ENCODE measurements at places on chromosomes 2 and 18. TPM values are rescaled to one million over a fixed set of nuclear protein-coding genes. Genes with fewer than 3 reads are reported as not detected.

PARD3B gene
- 28.3 TPM for total RNA-seq

RAPGEF4 gene
- total RNA-seq, result 1.2 TPM

NEUROD1 gene
- 2.2 TPM for total RNA-seq

DNA sequence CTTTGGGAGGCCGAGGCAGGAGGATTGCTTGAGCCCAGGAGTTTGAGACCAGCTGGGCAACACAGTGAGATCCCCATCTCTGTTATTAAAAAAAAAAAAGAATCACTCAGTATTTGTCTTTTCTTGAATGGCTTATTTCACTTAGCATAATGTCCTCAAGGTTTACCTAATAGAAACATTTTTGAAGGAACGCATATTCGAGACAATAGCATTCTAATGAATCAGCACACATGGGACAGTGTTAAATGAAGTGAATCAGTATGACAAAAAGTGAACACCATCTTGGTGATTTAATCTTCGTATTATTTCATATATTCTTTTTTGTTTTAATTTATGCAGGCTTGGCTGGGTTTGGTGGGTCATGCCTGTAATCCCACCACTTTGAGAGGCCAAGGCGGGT lies 44.7 kb downstream of the WIPF1 start:
- no peak for DNase-seq

GRCh38 chr18:35278085-35278484 lies 11.9 kb downstream of the ZSCAN30 start:
- no peak for DNase-seq

- DNase-seq, result no peak
Observed at GRCh38 chr2:241138471-241138870, 10.8 kb downstream of the PASK start.

DNA sequence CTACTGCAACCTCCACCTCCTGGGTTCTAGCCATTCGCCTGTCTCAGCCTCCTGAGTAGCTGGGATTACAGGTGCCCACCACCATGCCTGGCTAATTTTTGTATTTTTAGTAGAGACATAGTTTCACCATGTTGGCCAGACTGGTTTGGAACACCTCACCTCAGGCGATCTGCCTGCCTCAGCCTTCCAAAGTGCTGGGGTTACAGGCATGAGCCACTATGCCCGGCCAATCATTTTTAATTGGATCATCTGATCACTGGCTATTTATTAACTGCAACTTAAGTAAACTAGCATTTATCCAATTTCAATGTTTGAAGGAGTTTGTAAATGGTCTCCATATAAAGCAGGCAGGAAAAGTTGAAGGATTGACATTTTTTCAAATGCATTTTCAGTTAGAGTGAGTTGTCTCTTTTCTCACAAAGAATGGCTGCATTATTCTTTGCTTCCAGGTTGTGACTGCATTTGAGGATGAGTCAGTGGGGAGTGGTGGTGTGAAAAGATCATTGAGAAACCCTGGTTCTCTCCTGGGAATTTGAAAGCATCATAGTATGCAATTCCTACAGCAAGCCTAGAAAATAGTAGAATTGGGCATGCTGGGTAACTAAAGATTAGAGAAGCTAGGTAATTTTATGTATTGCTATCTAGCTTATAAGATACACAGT lies 431.1 kb upstream of the ZEB2 start:
- DNase-seq, result no peak

DNA sequence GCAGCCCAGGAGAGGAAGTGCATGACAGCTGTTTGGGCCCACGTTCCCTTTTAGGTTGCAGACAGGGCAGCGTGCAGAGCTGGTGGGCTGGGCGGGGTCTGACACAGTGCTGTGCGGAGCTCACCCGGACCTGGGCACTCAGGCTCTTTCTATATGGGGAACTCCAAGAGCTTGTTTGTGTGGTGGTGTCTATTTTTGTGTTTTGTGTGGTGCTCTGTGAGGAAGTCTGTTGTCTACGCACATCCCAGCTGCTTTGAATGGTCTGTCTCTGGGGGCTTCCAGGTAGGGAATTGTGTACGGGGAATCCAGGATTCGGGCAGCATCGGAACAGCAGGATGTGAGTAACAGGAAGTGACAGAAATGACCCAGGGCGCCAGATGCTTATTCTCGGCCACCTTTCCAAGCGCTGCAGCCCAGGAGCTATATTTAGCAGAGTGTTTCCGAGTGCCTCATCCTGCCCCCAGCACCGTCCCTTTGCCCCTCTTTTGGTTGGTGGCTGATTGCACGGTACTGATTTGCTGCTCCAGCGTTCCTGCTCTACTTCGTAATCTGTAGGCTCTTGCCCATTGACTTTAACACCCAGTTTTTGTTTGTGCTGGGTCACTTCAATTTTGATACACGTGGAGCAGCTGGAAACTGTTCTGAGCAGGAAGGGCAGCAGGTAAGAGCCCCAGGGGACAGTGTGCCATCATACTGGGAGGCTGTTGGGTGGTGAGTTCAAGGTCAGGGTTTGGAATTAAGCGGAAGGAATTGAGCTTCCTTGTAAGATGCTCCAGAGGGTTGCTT lies 64.7 kb downstream of the DGKD start:
- peak; percentile 55 for DNase-seq
